ENCODE measurements at places on chromosomes 2 and 18.
A peak's percentile ranks its signal among the peaks of the same experiment; 100 is the strongest.

DNA sequence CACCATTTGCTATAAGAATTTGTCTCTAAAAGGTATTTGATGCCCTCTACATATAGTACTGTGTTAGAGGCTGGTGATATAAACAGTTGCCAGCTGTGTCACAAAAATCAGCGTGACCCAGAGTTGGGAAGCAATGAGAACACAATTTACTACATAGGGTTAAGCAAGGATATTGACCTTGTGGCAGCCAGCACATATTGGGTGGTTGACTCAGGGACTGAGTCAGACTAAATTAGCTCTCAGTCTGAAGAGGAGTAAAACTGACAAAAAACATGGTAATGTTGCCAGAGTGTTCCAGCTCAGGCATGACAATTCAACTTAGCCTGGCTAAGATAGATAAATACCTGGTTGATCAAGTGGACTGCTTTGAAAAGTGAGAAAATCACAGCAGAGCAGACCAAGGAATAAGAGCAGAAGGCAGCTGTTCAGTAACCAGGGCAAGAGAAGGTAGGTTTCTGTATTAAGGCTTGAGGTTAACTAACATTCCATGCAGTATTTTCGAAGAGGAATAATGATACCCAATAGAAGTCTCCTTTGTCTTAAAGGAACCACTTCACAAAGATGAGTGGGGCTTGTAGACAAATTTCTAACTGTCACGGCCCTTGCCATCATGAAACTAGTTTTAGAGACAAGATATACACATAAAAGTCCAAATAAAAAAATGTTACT lies 108.2 kb upstream of the ERBB4 start:
- DNase-seq = peak; percentile 78

- DNase-seq = no peak
These were observed 2.2 kb downstream of the CNOT9 start for GRCh38 chr2:218570850-218571249.

GRCh38 chr2:213079756-213080155 lies 71.7 kb downstream of the IKZF2 start:
- DNase-seq = no peak

- no peak for DNase-seq
These were observed 78.6 kb upstream of the ACSL3 start for GRCh38 chr2:222782201-222782730.

GRCh38 chr2:132911726-132912724 lies 242.0 kb upstream of the LYPD1 start:
- DNase-seq = no peak

DNA sequence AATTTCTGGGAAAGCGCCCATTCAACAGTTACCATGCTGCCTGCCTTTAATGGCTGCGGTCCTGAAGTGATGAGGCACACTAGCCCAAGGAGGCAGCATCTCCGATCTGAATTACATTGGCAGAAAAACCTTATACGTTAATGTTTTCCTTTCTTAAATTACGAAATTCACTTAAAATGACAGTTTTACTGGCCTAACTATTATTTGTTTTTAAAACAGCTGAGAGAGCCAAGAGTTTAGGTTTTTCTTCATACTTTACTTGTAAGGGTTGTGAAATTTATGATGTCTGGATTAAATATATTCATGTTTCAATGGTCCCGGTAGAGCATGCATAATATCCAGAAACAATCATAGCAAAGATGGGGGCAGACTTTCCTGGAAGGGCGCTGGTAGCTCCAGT lies 115.2 kb upstream of the REV1 start:
- DNase-seq = peak; percentile 69

- no peak for DNase-seq
These were observed 60.6 kb downstream of the SMAD7 start for GRCh38 chr18:48889981-48890762.

DNA sequence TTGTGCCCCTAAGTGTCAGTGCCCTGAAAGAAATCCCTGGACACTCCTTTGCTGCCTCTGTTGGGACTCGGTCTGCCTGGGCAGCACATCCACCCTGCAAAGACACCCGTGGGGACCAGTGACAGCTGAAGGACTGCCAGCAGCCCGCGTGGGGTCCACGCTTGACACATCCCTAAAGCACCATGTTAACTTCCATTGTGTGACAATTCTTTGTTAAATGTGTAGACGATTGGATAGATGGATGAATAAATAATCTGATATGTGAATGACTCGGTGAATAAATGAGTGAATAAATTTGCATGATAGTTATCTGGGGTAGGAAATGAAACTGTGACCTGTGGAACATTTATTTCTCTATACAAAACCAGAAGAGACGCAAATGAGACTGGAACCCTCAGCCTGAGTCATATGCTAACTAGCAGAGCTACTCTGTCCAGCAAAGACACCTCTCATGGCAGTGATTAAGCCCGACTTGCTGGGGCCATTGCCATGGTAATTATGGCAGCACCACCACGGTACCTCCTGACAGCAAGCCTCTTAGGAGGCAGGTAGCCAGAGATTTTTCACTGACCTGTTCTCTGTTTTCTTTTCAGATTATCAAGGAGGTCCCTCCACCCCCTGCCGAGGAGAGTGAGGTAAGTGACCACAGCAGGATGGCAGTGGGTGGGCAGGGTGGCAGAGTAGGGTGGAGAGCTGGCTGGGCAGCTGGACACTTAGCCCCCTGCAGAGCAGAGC lies 156.8 kb downstream of the ANTXR1 start:
- DNase-seq = no peak
